ENCODE measurements at places on chromosomes 4 and X.

- DNase-seq: no peak
These were observed 82.4 kb upstream of the NAF1 start for GRCh38 chr4:163249042-163249441.

- peak; percentile 79 for DNase-seq
These were observed 40.0 kb upstream of the IRF2 start for GRCh38 chr4:184514121-184514988.

GRCh38 chr4:150217808-150218207, 139.6 kb downstream of the DCLK2 start:
- no peak for DNase-seq

- no peak for DNase-seq
These were observed 45.1 kb downstream of the CHM start for GRCh38 chrX:86002076-86002896.

DNA sequence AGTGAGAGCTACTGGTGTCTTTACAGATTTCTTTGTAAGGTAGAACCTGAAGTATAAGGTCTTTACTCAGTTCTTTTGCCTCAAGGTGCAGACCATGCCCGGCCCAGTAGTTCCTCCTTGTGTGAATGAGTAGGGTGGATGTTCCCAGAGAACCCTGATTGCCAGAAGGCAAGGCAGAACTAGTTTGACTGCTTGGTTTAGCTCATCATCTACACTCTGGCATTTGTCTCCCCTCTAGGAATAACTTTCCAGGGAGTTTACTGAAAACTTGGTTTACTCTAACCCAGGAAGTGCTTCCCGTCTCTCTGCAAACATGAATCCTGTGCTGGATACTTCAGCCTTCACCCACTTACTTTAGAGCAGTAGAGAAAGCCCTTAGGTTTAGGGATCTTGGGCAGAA, 29.1 kb downstream of the MCUB start:
- no peak for DNase-seq

- DNase-seq: no peak
These were observed 229.0 kb downstream of the PPARGC1A start for GRCh38 chr4:23660865-23661264.

DNA sequence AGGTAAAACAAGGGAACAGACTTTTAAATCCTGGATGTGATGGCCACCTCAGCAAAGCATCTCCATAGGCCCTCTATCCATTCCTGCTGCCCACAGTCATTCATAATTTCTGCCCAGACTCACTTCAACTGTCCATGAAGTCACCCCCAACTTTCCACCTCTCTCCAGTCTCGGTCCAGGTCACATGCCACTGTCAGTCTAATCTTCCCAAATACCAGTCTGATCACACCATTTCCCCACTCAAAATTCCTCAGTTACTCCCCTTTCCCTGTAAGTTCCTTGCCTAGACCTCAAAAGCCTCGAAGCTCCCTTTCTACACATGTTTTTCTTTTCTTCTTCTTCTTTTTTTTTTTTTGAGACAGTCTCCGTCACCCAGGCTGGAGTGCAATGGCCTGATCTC, 51.2 kb upstream of the HOPX start:
- no peak for DNase-seq

GRCh38 chrX:156001001-156001666, 3.6 kb downstream of the IL9R start:
- DNase-seq: no peak

DNA sequence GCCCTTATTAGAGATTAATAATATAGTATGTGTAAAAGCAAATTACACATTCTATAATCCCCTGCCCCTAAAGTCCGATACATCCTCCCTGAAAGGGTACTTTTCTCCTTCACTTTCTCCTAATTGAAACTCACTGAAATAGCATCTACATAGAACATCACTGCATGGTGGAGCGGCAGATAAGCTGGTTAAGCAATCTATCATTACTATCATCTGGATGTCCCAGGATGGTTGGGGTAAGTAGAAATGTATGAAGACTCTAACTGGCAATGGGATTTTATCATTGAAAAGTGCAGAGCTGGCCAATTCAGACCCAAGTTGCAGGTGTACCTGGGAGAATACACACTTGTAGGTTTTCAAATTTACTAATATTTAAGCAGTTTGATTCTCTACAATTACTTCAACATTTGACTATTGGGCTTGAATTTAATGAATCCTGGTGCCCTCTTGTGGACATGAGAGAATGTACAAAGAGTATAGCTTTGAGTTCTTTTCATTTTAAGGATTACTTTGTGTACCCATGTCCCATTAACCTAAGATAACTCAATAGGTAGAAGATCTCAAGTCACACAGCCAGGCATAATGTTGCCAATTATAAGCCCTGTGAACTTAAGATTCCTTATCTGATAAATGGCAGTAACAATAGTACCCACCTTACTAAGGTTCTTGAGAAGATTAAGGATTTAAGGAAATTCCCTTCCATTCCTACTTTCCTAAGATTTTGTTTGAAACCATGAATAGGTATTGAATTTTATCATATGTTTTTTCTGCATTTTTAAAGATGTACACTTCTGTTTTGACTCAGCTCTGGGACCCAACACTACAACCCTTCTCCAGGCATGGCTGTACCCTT, 69.8 kb downstream of the SHROOM3 start:
- no peak for DNase-seq

DNA sequence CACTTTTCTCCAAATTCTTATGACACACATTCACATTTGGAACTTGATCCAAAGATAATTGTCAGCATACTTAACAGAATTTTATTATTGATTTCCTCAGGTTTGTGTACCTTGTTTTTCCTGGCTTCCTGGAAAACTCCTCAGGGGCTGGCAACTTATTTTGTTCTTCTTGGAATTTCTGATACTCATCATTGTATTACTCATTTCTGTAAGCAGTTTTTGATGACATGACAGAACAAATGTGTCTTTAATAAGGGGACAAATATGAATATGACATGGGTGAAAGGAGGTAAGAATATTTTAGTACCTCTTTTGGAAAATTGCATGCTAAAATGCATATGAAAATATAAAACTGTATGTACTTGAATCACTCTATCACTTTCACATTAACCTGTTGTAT, 237.8 kb downstream of the ADGRL3 start:
- no peak for DNase-seq

GRCh38 chrX:72132456-72132855, 741 bp upstream of the RTL5 start:
- DNase-seq: no peak

DNA sequence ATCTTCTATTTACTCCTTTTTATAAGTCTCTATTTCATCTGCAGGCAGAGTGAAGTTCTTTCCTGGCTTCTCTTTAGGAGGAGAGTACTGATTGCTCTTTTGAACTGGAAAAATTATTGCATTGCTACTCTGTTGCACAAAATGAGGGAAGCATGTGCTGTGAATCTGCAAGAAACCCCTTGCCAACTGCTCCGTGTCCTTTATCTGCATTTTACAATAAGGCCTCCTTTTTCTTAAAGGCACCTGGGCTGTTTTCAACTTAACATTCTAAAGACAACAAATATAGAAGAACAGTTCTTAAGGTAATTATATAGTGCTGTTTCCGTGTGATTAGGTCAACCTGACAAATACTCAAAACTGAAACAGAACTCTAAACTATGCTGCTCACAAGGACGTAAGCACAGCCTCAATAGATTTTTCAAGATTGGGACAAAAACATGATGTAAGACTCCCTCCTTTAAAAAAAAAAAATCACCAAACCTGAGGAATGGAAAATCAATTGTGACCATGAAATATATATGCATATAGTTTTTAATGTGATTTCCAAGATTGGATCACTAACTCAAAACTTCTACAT, 716.6 kb upstream of the INTU start:
- no peak for DNase-seq

GRCh38 chr4:33751050-33751449, 2493.3 kb downstream of the ARAP2 start:
- DNase-seq: no peak

DNA sequence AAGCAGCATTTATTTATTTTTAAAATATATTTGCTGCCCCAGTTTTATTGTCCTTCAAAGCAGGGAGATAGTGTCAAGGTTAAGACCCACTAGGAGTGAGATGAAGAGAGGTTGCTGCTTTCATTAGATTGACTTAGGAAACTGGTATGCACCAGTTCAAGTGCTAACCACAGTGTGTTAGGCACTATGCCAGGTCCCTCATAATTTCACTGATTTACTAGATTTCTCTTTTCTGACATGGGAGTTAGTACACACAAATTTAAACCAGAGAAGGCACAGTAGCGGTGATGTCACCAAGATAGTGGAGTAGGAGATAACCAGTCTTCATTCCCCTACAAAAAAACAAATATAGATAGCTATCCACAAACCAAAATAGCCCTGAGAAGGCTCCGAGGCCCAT, 14.3 kb downstream of the RRAGB start:
- no peak for DNase-seq

DNA sequence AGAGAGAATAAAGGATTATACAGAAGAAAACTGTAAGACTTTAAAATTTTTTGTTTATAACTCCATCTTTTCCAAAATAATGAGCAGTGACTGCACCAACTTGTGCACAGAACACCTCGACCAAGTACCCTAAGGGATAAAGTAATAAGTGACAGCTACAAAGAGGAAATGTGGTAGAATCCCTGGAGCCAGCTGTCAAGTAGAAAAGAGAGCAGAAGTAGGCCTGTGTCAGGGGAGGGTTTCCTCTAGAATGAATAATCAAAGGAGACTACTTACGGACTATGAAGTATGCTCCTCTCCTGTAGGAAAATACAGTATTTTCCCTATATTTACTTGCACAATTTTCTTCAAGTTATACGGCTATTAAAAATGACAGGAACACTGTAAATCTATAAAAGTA, 1.2 kb downstream of the EIF1AX start:
- no peak for DNase-seq

GRCh38 chr4:165861363-165861762, 11.7 kb upstream of the TLL1 start:
- DNase-seq: no peak

DNA sequence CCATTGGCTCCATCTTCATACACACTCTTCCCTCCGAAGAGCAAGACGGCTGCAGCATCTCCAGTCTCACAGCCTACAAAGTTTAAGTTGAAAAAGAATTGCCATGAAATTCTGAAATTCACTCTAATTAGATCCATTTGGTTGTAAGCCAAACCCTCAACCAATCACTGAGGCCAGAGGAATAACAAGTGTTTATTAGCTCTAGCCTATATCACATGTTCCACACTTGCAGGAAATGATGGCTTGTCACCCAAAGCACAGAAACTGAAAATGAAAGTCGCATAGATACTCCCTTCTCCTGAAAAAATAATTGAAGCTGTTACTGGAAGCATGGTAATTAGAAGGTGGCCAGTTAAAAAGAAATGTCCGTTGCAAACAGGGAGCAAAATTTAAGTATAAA, 1071.8 kb downstream of the CCSER1 start:
- DNase-seq: no peak

- no peak for DNase-seq
These were observed 46.6 kb upstream of the GK2 start for GRCh38 chr4:79454656-79455055.

GRCh38 chrX:21438792-21439191, 64.6 kb downstream of the CNKSR2 start:
- DNase-seq: no peak

DNA sequence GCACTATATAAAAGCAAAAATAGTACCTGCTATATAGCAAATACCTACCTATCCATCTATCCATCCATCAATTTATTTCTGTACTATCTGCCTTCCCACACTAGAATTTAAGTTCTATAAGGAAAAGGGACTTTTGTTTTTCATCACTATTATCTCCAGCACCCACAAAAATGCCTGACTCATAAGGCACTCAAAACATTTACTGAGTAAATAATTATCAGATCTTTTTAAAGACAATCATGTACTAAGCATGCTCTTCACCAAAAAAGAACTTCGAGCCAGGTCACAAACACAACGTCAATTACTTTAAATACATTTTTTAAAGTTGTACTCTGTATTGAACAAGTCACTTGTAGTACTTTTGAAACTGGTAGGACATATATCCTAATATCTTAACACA, 119.9 kb downstream of the FBXW7 start:
- no peak for DNase-seq
